ENCODE measurements at places on chromosomes 3 and 15.

- DNase-seq: no peak
Measured at GRCh38 chr3:126539558-126540250, 15.7 kb downstream of the CHST13 start.

- peak; percentile 78 for DNase-seq
Measured at GRCh38 chr3:54859184-54859583, 68.7 kb downstream of the LRTM1 start.

- DNase-seq: no peak
Measured at GRCh38 chr15:89997079-89997478, 4.0 kb upstream of the ZNF710 start.

- DNase-seq: no peak
Measured at GRCh38 chr15:101499863-101500713, 10.6 kb upstream of the PCSK6 start.

DNA sequence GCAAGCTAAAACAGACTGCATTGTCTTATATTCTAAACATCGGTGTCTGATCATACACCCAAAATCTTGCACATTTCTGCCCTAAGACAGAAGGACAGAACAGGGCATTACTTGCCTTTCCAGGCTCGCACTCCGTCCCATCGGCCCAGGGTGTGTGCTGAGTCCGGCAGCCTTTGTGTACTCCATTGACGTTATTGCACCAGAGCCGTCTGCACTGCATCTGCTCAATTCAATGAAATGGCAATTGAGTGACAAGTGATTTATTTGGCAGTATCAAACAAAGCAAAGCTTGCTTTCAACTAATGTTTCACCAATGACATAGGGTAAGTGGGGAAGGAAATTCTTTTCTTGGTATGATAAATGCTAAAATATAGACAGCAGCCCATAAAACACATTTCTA, 40.0 kb downstream of the ADAMTS9 start:
- DNase-seq: no peak

- DNase-seq: peak; percentile 10
Measured at GRCh38 chr15:92693691-92694331, 38.2 kb upstream of the FAM174B start.

DNA sequence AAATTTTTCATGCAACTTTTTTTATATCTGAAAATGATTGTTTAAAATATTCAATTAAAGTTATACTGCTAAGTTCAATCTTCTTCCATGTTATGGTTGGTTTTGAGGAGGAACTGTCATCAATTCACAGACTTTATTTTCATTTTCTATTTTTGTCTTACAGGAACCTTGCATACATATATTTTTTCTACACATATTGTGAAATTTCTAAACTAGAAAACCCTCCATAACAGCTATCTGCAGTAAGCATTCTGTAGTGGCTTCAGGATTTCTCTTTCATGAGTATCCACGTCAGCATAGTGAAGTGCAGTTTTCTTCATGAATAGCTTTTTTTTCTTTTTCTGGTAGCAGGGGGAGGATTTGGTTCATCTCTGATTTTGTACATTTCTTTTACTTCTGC, 48.2 kb downstream of the ATR start:
- DNase-seq: no peak

- DNase-seq: no peak
Measured at GRCh38 chr3:14337828-14338227, 64.6 kb upstream of the SLC6A6 start.

DNA sequence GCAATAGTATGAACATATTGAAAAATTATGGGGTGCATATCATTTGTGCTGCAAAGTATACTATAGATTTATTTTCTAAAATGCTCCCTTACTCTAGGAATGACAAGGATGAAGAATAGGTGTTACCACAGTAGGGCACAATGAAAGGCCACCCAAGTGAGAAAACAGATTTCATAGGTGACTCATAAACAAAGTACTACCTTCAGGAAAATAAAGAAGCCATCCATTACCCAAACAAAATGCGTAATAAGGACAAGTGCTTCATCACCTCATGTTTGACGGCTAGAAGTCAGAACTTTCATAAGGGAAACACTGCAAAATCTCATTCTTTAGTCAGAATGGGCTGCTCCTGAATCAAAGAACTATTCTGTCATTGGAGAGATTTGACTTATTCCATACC, 116.6 kb downstream of the MFSD1 start:
- no peak for DNase-seq

DNA sequence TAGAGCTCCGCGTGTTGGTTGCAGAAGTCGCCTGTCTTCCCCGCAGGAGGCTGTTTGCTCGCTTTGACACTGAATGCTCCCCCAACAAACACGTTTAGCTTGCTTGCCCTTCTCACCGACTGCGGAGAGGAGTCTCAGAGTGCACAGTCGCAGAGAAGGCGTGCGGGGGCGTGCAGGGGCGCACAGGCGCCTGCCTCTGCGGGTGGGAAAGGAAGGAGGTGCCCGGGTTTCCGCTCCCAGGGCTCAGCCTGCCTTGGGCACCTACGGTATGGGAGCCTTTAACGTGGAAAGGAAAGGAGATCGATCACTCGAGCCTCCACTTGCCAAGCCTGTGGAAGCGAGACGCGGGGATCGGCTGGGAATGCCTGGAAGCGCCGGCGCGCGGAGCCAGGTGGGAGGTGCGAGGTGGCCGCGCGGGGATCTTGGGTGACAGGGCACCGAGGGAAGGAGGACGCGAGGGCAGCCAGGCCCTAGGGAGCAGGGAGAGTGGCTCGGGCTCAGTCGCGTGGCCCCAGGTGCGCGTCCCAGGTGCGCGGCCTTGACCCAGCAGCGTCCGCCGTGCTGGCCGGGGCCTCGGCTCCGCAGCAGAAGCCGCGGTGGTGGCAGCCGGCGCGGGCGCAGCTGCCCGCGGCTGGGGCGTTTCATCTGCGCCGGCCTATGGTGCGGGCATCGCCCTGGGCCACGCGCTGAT, at the start of gene FAN1:
FAN1 (plus strand) TSS at position 419 of the 691 bp plus-strand sequence. CDS start 749 bp downstream, outside the sequence.
- peak; percentile 84 for DNase-seq

DNA sequence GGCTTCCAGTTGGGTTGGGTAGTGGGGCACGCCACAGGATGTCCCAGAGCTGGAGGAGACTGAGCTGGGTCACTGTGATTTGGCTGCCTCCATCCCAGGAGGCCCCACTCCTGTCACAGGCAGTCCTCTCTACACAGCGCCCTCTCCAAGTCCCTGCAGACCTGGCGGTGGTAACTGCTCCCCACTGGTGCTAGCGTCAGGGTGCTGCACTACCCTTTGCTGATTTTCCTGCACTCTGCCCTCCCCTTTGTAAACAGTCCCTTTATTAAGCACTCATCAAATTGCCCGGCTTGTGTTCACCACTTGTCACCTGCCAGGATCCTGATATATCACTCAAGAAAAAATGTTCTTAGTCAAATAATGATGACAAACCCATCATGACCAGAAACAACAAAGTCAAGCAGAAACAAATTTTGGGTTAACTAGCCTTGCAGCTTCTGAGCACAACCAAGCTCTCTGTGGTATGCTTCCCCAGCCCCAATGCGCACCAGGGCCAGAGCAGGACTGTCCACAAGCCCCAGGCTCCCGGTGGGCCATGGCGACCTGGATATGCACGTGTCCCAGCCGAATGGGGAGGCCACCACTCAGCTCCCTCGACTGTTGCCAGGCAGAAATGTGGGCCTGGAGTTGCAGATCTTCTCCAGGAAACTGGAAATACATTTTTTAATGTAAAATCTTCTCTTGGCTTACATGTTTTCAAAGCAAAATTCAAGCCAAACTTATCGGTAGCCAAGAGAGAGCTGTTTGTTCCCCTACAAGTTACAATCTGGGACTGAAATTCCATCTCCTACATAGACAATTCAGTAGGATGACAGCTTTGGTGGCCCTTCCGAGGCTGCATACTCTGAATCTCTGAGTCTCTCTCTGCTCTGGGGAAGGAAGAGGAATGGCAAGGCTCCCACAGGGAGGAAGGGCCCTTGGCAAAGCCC, 24.5 kb downstream of the MEGF11 start:
- no peak for DNase-seq

- no peak for DNase-seq
Measured at GRCh38 chr3:105197863-105198262, 168.8 kb upstream of the ALCAM start.

DNA sequence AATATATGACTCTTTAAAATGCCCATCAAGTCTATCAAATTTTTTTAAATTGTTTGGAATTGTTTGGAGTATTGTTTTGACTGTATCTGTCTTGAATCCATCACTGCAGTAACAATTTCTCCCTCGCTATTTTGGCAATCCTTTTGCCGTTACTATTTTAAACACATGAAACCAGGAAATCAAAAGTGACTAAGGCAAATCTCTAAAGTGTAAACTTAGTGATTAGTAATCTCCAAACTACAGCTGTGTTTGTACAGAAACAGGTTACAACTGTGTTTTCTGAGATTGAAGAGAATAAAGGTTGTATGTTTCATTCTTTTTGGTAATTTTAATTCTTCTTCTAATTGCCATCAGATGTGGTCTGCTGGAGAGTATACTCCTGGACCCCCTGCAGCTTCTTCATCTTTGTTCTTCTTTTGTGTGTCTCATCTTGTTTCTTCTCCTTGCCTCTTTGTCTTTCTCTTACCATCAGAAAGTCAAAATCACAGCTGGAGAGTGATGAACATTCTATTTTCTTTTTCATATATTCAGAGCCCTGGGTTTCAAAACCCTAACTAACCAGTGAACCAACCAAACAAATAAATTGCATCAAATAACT, 465.4 kb downstream of the RBMS3 start:
- peak; percentile 65 for DNase-seq

GRCh38 chr3:152318512-152318911, 49.8 kb downstream of the MBNL1 start:
- DNase-seq: no peak

DNA sequence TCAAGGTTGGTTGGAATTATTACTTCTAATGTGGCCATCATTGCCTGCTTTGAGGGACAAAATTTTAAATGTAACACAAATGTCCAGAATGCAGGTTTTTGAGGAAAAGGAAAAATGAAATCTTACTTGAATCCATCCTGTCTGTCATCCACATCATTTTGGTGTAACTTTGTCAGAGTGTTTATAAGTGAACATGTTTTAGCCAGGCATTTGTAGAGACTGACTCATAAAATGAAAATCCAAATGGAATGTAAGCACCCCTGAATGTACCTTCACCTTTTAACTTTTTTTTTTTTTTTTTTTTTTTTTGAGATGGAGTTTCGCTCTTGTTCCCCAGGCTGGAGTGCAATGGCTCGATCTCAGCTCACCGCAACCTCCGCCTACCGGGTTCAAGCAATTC, 141.8 kb upstream of the BNIP2 start:
- DNase-seq: peak; percentile 76

DNA sequence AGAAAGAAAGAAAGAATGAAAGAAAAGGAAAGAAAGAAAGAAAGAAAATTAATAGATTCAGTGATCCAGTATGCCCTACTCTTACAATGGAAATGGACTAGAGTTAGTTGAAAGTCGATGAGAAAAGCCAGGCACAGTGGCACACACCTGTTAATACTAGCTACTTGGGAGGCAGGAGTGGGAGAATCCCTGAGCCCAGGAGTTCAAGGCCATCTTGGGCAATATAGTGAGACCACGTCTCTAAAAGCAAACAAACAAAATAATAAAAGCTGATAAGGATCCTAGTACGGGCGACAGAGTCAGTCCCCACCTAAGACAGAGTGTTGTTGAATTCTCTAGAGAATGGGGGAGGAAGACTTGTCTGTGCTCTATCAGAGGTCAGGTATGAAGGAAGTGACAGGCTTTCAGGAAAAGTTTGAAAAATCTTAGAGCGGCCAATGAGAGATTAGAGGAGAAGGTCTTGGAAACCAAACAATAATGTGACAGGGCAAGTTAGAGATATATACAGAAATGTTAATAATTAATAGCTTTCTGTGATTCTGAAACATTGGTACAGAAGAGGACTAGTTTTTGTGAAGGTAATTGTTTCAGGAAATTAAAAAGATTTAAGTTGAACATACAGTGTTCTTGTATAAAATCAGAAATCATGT, 117.9 kb upstream of the PTX3 start:
- DNase-seq: no peak

- no peak for DNase-seq
Measured at GRCh38 chr3:39467394-39468107, at the start of gene MOBP. Gene MOBP, plus strand, starts transcription at chr3:39467680. Its CDS starts 34,390 bp downstream, at chr3:39502070.

GRCh38 chr3:117540597-117540996, 831.0 kb downstream of the TUSC7 start:
- DNase-seq: peak; percentile 12

DNA sequence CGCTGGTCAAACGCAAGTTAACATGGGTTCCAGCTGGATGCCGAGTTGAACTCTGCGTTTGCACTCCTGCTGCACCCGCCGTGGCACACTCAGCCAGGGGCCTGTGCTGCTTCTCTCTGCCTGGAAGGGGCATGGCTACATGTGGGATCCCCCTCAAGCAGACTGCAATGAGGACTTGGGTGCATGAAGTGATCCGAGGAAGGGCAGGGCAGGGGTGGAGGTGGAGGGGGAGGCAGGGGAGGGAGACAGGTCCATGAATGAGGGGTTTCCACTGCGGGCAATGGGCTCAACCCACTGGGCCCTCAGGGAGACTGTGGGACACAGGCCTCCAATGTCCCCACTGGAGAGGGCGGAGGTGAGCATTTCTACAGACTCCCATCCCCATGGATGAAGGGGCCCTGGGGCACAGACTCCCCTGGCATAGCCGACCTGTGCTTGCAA, 141.6 kb upstream of the MEF2A start:
- no peak for DNase-seq

GRCh38 chr3:66406163-66406562, 94.7 kb downstream of the LRIG1 start:
- no peak for DNase-seq

DNA sequence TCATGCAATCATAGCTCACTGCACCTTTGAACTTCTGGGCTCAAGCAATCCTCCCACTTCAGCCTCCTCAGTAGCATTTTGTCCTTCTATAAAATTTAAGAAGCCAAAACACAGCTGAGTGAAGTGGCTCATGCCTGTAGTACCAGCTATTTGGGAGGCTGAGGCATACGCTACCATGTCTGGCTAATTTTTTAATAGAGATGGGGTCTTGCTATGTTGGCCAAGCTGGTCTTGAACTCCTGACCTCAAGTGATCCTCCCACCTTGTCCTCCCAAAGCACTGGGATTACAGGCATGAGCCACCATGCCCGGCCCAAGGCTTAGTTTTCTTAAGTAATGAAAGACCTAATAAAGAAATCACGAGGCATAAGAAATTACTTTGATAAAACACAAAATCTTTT, 14.7 kb upstream of the FNDC3B start:
- DNase-seq: no peak

All from bronchial epithelial cell (primary cell).